Stimulated activated CD8-positive, alpha-beta memory T cell treated with anti-CD3 and anti-CD28 coated beads, Interleukin-12 subunit alpha, Interleukin-12 subunit beta, amount 100 ng/mL, for 1 hour (primary cell): ENCODE measurements at places on chromosomes 3 and 15.

DNA sequence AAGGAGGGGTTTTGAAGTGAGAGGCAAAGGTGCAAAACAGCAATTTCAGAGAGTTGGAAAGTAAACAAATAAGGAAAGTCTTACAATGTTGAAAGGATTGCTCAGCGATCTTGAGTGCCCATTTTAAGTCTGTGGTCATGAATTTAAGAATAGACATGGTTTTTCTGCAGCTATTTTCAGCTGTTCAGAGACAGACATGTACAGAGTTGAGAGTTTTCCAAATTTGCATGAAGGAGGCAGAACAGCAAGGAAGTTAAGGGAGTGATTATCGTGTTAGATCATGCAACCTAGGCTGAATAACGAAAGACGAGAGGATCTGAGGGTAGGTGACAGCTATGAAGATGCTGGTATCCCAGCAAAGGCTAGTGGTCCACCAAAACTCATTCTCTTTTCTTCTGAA, 37.2 kb downstream of the DET1 start:
- no peak for DNase-seq

- DNase-seq: no peak
Measured at GRCh38 chr3:71423151-71423906, 160.2 kb downstream of the FOXP1 start.

- DNase-seq: no peak
Measured at GRCh38 chr3:16788440-16789056, 96.2 kb upstream of the PLCL2 start.

DNA sequence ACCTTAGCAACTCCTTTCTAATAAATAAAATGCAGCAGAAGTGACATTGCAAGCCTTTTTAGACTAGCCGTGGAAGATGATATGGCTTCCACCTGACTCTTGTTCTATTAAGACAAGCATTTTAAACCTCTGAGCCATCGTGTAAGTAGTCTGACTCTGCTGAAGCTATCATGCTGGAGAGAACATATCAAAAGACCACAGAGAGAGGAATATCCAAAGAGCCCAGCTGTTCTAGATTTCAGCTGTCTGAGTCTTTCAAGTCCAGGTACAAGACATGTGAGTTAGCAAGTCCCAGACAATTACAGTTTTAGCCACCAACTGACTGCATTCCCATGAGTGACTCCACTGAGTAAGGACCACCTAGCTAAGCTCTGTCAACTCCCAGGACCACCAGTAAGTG, 517.0 kb upstream of the NAALADL2 start:
- no peak for DNase-seq

DNA sequence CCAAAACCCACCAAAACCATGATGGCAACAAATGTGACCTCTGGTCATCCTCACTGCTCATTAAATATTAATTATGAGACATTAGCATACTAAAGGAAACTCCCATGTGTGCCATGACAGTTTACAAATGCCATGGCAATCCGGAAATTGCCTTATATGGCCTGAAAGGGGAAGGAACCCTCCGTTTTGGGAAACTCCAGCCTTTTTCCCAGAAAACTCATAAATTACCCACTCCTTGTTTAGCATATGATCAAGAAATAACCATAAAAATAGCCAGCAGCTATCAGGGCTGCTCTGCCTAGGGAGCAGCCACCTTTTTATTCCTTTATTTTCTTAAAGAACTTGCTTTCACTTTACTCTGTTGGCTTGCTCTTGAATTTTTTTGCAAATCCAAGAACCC, 992.7 kb downstream of the NTRK3 start:
- no peak for DNase-seq

- DNase-seq: no peak
Measured at GRCh38 chr3:42864321-42864950, 11.2 kb downstream of the CYP8B1 start.

- DNase-seq: no peak
Measured at GRCh38 chr3:57691411-57692132, 1.3 kb downstream of the DENND6A start.

- DNase-seq: no peak
Measured at GRCh38 chr3:25534007-25534406, 105.9 kb downstream of the RARB start.

DNA sequence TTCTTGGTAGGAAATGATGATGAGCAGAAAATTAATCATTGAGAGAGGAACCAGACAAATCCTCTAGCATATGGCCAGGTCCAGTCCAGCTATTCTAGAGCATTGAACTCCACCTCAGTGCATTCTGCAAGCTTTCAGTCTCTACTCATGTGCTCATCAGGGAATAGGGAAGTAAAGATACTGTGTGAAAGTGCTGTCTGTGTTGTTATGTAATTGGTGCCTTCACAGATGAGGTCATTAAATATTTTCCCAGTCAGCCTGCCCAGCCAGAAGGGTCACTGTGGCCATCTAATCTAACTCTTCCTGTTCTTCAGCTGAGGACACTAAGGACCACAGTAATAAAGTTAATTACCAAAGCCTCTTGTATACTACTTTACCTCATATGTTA, 28.2 kb downstream of the C3orf62 start:
- DNase-seq: no peak

DNA sequence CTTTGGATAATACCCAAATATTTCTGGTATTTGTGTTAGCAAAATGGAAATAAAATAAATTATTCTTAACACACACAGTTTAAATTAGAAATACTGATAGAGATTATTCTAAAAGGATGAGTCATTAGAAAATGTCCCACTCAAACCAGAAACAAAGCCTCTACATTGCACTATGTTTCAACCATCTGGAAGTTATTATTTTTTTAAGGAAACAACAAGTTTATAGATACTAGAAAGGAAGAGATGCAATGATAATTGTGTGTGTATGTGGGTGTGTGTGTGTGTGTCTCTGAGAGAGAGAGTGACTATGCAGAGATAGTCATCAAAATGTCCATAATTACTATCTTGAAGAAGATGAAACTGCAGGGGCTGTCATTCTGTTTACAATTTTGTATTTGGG, 1340.5 kb downstream of the ROBO1 start:
- no peak for DNase-seq

DNA sequence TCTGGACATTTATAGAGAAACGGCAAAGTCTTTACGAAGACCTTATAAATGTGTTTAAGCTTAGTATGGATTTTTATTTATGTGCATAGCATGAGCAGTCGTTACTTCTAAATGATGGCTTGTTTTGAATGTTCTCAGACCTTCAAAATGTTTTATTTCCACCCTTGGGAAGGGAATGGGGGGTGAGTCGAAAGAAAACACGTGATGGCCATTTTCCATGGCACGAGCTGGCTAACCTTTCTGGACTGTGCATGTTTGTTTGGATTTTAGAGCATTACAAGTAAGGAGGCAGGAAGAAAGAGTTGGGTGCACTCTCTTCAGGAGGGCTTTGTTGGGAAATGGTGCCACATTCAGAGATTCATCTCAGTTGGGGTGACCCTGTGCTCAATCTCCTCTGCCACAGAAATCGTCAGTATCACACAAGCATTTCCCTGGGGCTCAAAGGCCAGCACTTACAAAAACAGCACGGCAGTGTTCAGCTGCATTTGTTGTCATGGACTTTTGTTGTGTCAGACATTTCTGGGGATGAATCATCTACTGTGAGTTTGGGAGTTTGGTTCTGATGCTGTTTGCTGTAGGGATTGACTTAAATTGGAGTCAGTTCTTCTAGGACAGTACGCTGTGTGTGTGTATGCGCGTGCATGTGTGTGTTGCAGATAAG, 52.3 kb upstream of the ADAMTS9 start:
- DNase-seq: no peak

- no peak for DNase-seq
Measured at GRCh38 chr3:53705024-53705745, 141.0 kb downstream of the CHDH start.

DNA sequence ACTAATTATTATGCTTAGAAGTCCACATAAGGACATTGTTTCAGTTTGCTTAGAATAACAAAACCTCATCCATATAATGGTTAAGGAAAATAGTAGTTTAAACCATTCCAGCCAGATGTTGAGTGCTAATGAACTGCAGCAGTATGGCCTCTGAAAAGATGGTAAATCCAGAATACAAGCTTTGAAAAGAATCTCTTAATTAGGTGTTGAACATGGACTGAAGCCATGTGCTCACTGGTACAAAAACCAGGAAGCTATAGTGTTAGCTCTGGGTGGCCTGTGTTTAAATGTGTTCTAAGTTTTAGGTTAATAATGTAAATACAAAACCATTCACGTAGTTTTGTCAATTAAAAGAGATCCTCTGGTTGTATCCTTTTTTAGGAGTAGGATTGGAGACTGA, 78.2 kb downstream of the GALK2 start:
- DNase-seq: no peak

GRCh38 chr3:65483480-65483879, 555.2 kb downstream of the MAGI1 start:
- no peak for DNase-seq

- DNase-seq: no peak
Measured at GRCh38 chr15:62569460-62570404, 404.6 kb upstream of the C2CD4B start.

- DNase-seq: no peak
Measured at GRCh38 chr3:155517903-155518302, 224.4 kb upstream of the STRIT1 start.

DNA sequence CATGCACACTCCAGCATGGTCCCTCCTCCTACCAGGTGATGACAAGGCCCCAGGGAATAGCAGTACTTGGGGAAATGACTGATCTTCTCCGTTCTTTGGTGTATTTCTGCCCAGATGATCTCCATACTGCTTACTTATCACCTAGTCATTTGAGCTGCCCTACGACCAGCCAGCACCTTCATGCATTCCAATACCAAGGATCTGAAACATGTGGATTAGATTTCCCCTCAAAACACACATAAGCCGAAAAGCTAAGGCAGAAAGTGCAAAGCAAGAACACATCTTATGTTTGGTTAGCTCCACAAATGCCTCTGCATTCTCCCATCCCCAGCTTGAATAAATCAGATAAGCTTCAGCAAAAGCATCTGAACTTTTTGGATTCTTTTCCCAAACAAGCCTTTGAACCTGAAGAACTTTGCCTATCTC, 64.8 kb upstream of the BCL6 start:
- no peak for DNase-seq

GRCh38 chr15:48244921-48245320, 38.8 kb downstream of the SLC12A1 start:
- no peak for DNase-seq

- no peak for DNase-seq
Measured at GRCh38 chr15:59448871-59449270, 10.9 kb downstream of the FAM81A start.

- no peak for DNase-seq
Measured at GRCh38 chr3:101117465-101117864, 124.2 kb upstream of the ABI3BP start.

GRCh38 chr15:70643783-70644125, 119.6 kb downstream of the UACA start:
- DNase-seq: no peak

DNA sequence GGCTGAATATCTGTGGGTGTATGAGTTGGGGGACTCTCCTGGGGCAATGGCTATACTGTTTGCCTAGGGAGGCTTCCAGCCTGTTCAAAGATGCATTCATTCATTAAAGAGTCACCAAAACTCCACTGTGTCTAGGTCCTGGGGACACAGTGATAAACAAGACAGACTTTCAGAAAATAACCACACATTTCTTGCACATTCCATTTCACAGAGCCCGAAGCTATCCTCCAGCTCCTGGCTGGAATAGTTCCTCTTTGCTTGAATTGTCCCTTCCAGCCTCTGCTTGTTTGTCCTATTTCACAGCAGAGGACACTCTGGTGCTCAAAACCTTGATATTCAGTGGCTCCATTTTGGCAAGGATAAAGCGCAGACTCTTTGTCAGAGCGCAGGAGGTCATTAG, 61.7 kb upstream of the ITGA11 start:
- DNase-seq: no peak

DNA sequence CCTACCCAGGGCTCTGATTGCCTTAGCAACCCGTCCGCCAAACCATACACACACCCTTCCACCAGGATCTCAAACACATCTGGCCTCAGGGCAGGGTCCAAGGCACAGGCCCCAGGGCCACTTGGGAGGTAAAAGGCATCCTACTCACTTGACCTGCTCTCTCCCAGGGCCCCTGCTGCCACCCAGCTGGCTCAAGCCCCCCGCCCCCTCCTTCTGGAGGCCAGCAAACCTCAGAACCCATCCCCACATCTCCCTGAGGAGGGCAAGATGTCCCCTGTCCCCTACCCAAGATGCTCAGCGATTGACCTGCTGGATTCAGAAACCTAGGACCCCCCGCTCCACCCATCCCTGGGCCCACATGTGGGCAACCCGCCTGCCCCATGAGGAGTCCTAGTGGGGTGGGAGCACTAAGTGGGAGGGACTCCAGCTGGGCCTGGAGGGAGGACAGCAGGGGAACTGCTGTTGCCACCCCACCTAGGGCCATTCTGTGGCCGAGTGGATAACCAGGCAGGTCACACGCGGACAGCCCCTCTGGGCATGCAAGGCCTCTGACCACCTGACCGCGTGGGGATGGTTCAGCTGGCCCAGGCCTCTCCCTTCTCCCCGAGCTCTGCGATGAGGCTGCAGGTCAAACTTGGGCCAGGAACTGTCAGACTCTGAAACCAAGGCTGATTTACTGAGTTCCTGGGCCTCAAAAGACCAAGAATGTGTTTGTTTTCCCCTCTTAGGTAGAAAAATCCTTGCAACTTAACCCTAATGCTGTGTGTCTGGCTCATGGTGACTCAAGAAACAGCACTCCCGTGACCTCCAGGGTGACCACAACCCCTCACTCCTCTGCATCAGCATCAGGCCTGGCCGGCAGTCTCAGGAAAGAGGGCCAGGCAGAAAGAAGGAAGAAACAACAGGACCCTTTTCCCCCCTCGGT, 4.2 kb downstream of the MFGE8 start:
- no peak for DNase-seq

GRCh38 chr3:14480207-14481017, 59.7 kb downstream of the GRIP2 start:
- DNase-seq: no peak

DNA sequence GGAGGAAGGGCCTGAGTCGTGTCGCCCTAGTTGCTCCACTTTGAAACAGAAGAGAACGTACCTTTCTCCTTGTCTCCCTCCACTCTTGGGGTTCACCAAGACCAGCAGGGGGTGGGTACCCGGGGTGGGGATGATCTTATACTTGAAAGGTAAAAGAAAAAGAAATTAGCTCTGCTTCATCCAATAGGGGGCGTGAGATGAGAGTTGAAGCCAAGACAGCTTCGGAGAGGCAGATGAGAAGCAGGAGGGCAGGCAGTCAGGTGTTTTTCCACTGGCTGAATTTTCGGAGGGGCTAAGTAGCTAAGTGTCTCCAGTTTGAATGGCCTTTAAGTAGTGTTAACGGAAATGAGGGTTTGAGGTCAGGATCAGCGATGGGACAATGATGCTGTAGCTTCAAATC, 100.4 kb downstream of the DGKG start:
- DNase-seq: no peak

DNA sequence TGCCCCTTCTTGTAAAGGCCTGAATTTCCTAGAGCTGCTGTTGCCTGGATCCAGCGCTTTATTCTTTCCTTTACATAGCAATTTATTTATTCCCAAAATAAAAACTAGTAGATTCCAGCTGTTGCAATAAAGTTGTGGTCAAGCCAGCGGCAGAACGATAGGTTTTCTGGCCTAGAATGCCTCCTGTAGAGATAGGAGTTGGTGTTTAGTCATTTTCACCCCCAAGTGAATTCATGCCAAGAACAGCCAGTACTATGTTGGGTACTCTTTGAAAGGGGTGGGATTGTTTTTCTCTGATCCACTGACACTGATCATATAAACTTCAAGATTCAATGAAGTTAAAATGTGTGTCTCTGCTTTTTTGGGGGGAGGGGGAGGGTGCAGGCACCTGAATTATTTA, 69.7 kb downstream of the KLHL25 start:
- DNase-seq: no peak

GRCh38 chr15:44735482-44736180, 697 bp upstream of the TRIM69 start:
- no peak for DNase-seq
